ENCODE measurements at places on chromosomes 2 and 18.

DNA sequence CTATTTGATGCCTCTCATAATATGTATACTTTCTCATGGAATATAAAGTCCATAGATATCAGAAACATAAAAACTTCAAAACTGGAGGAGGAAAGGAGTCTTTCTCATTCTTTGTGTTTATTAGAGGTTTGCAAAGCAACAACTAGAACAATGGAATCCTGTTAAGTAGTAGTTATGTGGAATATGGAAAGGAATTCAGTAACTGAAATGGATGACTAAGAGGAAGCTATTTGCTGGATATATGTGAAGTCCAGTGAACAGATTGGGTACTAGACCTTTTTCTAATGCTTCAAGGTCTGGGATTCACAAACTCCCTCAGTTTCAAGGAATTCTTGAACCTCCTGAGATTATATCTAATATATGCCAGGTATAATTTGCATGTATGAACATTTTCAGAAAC, 353.6 kb upstream of the FANCL start:
- no peak for DNase-seq

GRCh38 chr2:152421521-152422370, 86.8 kb downstream of the FMNL2 start:
- DNase-seq: no peak

DNA sequence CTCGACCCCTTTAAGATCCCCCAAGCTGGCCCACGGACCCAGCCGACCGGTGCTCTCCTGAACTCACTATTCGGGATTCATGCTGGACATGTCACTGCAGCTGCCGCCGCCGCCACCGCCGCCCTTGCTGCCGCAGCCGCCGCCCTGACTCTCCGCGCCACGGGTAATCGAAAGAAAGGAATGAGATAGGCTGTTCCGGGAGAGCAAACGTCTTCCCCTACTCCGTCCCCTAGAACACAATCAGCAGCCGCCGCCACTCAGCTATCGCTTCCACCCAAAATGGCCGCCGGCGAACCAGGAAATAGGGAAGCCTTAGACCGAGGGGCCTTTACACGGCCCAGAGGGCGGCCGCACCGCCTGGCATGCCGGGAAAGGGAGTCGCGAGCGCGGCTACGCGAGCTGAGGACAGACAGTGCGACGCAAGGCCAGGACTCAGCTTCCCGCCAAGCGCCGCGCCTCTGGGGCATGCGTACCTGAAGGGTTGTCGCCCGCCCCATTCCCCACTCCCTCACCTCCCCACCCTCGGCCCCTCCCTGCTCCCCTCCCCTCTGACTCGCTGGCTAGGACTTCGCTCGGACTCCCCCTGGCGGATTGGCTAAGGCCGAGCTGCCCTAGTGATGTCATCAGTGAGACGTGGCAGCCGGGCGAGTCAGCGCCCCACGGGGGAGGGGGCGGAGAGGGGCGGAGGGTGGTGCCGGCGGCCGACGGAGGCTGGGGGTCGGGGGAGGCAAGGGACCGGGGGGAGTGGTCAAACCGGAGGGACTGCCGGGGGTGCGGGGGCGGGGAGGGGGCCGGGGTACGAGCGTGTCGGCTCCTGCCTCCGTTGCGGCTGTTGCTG, at the start of gene RAB1A:
TSS of gene RAB1A (minus strand) at position 281 of the 838 bp plus-strand sequence. CDS start at position 90, 191 bp downstream.
- DNase-seq: peak; percentile 91

GRCh38 chr18:61459896-61460648, 126.8 kb downstream of the CDH20 start:
- no peak for DNase-seq

DNA sequence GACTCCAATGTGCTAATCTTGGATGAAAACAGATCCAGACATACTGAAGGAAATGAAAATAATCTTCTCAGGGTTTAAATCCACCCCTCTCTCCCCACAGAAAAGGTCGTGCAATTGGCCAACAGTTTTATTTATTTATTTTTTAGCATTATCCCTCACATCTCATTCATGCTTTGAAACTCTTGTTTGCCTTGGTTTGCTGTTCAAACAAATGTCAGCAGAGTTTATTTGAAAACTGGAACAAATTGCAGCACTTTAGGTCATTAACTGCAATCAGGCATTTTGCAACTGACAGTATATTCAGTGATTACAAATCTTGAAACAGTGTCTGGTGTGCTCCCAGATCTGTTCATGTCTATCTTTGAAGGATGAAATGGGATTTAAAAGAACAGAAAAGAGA, 220.6 kb downstream of the SLC4A10 start:
- no peak for DNase-seq

DNA sequence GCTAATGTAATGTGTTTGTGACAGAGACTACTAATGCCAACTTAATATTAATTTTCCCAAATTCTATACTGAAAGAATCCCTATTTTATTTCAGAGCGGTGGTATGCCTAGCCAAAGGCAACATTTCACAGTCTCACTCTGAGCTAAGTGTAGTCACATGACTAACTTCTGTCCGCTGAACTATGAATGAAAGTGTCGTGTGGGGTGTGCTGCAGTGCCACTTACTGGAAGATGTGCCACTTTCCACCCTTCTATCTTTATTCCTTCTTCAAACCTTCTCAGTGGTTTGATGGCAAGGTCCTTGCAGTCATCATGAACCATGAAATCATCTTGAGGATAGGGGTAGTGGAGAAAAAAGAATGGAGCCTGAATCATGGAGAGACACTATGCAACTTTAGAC, 47.3 kb upstream of the C1D start:
- DNase-seq: no peak

DNA sequence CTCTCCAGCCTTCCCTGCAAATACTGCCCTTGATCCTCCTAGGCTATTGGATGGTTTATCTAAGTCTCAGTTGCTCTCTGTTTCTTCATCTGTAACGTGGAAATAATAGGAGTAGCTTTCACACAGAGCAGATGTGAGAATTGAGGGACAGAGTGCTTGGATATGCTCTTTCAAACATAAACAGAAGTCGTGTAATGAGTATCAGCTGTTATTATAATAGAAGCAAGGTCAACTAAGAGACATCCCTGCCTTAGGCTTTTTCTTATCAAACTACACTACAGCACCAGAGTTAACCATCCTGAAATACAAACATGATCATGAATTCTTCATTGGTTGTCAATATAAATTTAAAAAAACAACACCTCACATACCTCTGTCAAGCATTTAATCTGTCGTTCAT, 138.2 kb downstream of the DOK6 start:
- DNase-seq: no peak

GRCh38 chr18:25253136-25253535, 98.8 kb downstream of the ZNF521 start:
- no peak for DNase-seq

DNA sequence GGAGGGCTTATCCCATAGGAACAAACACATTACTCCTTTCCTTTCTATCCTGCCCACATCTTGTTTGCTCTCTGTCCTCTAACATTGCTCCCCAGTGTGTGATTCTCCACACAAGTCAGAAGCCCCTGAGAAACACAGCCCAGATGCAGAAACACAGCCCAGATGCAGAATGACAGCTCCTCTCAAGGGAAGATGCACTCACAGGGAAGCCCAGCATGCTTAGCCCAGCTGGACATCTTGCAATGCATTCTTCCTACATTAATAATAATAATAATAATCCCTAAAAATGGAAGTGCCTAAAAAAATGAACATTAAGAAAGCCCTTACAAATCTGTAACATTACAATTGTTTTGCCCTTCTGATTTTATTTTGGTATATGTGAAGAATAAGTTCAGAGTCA, 172.1 kb downstream of the CBLN2 start:
- no peak for DNase-seq

DNA sequence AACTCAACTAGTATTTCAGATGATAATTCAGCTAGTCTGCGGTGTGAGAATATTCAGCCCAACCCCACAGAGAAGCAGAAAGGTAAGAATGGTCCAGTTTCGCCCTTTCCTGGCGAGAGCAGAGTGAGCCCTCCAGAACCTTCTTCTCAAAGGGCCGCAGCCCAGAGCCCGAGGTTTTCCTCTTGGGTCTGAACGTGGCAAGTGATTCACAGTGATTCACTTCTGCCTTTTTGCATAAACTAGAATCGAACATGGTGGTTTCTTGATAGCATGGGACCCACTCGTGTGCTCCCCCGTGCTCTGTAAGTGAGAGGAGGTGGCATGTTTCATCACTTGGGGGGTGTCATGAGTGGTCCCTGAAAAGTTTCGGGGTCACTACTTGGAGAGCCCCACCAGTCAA, 24.2 kb downstream of the TRAF3IP1 start:
- DNase-seq: no peak

DNA sequence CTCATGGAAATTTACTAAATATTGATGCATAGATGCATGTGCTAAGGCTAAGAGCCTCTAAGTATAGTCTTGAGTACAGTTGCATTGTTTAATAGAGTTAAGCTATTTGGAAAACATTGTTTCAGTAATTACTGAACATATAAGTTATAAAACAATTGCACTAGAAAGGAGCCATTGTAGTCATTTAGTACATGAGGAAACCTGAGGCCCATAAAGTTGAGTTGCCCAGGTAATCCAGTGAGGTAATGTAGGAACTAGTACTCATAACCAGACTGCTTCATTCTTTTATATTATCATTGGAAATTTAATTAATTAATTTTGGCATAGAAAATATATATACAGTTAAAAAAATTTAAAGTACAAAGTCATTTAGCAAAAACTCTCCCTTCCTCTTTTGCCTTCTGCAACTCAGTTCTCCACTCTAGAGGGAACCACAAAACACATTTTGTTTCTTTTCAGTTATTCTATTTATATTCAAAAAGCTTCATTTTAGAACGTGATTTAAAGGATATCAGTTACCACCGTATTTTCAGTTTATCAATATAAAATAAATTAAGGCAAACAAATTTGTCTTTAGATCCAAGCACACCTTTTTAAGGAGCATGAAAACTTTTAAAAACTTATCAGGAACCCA, 27.8 kb upstream of the TBR1 start:
- DNase-seq: no peak

Data from activated B cell treated with CpG ODN at 0.5 μM for 24 hours (primary cell).